Stimulated activated CD4-positive, alpha-beta T cell treated with anti-CD3 and anti-CD28 coated beads, Interleukin-1b, Interleukin-23, amount 100 ng/mL, for 1 hour (primary cell): ENCODE measurements at places on chromosomes 4 and X.

- DNase-seq, result no peak
These were observed 118.0 kb downstream of the SOWAHB start for GRCh38 chr4:76779740-76780459.

DNA sequence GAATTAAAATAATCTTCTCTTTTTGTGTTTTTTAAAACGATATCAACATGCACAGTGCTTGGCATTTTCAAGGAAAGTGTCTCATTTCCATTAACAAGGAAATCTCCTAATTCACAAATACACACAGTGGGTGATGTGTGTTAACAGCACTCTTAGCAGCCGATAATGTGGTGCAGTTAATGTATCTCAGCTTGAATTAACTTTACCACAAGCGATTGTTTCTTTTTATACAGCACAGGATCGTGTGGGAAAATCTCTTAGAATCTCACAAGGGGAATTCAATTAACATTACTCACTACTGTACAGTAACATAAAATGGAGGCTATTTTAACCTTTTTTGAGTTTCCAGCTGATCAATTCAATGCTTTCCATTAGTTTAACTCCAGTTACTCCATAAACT is 1841.9 kb downstream of the STIM2 start:
- DNase-seq, result no peak

DNA sequence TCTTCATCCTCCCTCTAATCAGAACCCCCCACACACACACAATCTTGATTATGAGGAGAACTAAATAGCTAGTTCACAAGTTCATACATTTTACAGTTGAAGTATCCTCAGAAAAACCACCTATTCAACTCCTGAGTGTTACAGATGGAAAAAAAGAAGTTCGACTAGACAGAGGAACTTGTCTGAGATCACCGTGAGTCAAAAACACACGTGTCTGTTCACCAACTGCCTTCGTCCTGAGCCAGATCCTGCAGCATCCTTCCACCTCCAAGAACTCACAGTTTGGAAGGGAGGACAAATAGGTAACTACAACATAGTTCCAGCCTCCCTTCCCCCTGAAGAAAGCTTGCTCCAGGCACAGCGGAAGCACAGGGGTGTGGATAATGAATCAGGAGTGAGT is 19.0 kb upstream of the IRAK1 start:
- DNase-seq, result no peak

DNA sequence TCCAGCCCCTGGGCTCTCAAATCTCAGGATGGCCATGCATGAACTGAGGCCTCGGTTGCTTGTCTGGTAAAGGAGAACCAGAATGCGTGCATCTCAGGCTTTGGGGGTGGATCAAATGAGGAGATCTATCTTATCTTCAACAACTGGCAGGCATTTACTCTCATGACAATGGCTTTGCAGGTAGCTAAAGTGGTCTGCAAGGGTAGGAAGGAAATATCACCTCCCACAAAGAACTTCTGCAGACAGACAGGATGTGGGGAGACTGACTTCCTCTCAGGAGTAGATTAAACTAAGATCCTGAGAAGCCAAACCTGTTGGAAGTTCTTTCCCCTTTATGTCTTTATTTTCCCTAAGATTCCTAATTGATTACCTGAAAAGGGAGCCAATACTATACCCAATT is 7.8 kb downstream of the LDB2 start:
- DNase-seq, result no peak

GRCh38 chr4:2265113-2266110 is 3.5 kb upstream of the MXD4 start:
- no peak for DNase-seq

DNA sequence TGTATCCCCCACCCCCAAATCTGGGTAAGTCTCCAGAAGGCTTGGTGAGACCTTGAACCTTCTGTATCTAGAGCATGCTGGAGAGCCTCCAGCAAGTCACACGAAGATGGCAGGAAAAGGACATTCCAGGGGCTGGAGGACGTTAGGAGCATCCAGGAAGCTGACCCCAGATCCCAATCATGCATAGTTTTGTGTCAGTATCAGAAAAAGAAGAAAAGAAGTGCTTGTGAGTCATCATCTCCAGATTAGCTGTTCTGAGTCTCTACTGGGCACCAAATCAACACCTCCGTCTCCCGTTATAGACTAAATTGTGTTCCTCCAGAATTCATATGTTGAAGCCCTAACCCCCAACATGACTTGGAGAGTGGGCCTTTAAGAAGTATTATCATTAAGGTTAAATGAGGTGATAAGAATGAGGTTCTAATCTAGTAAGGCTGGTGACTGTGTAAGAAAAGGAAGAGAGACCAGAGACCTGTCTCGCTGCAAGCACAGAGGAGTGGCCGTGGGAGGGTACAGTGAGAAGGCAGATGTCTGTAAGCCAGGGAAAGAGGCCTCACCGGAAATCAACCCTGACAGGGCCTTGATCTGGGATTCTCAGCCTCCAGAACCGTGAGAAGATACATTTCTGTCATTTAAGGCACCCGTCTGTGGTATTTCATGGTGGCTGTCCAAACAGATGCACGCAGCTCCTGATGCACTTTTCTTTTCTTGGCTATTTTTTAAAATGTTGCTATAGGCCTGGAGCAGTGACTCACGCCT is 38.1 kb upstream of the CLDN24 start:
- no peak for DNase-seq

GRCh38 chrX:12617241-12617640 is 174.0 kb upstream of the PRPS2 start:
- no peak for DNase-seq

- DNase-seq, result no peak
These were observed 16.5 kb downstream of the MCF2 start for GRCh38 chrX:139691493-139691842.

- DNase-seq, result no peak
These were observed 44.5 kb downstream of the BRWD3 start for GRCh38 chrX:80765220-80765625.

GRCh38 chrX:130896026-130896425 is 7.0 kb downstream of the ENOX2 start:
- DNase-seq, result no peak

- DNase-seq, result no peak
These were observed 53.9 kb upstream of the C4orf50 start for GRCh38 chr4:6071959-6072720.

DNA sequence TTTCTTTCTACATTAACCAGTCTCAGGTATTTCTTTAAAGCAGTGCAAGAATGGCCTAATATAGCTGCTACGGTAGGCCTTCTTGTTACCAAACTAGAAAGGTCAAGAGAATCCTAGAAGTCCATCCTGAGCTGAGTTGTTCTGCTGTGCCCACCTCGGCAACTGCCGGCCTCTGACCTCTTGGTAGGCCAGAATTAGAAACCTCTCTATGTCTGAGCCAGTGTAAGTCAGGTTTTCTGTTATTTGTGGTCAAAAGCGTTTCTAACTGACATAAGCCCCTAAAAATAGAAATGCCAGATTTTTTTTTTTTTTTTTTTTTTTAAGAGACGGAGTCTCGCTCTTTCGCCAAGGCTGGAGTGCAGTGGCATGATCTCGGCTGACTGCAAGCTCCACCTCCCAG is 43.1 kb downstream of the SOWAHB start:
- no peak for DNase-seq

GRCh38 chrX:74286950-74287740 is 16.8 kb upstream of the ZCCHC13 start:
- no peak for DNase-seq

DNA sequence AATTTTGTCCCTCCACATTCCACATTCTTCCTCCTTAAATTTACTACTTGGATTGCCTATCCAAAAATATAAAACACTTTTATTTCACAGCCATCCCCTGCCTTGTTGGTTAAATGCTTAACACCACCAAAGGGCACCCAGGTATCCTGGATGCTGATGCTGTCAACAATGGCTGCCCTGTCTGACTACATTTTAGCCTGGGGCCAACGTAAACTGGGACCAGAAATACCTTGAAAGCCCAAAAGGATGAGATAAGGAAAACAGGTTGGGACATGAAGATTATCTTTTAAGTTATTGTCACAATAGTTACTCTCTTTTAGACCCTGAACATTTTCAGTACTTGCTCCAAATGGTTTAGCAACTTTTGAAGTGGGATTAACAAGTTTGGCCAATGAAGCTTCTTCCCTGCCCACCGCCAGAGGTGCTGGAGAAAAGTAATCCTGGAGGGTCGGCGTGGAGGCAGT is 775 bp upstream of the YIPF6 start:
- no peak for DNase-seq

DNA sequence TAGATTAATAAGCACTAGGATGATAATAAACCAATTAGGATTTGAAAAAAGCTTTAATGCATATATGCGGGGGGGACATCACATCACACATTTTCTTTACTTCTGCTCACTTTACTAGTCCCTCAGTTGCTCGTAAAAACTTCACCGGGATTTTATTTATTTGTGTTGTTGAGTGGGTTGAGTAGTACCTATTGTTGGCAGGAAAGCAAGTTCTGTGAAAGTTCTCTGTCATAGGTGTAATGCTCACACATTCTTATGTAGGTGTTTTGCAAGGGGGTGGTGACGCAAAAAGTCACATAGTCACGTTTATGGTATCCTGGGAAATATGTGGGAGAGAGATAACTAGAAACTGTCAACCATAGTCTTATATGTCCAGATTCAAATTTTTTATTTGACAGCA is 65.3 kb downstream of the PDLIM5 start:
- DNase-seq, result no peak

DNA sequence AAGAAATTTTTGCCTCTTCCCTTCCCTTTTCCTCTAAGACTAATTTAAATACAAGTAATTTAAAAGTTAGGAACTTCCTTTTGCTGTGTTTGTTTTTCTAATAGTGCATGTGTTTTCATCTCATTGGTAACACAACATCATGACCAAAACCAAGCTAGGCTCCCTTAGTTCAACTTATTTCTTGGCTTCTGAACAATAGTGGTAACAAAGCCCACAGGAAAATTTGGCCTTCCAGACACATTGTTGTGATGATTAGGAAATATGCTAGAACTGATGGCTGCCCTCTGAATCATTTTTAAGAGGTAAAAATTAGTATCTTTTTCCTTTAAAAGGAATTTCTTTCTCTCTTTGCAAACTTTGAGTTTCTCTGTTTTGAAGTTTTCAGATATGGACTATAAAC is 25.5 kb upstream of the TEC start:
- DNase-seq, result no peak

DNA sequence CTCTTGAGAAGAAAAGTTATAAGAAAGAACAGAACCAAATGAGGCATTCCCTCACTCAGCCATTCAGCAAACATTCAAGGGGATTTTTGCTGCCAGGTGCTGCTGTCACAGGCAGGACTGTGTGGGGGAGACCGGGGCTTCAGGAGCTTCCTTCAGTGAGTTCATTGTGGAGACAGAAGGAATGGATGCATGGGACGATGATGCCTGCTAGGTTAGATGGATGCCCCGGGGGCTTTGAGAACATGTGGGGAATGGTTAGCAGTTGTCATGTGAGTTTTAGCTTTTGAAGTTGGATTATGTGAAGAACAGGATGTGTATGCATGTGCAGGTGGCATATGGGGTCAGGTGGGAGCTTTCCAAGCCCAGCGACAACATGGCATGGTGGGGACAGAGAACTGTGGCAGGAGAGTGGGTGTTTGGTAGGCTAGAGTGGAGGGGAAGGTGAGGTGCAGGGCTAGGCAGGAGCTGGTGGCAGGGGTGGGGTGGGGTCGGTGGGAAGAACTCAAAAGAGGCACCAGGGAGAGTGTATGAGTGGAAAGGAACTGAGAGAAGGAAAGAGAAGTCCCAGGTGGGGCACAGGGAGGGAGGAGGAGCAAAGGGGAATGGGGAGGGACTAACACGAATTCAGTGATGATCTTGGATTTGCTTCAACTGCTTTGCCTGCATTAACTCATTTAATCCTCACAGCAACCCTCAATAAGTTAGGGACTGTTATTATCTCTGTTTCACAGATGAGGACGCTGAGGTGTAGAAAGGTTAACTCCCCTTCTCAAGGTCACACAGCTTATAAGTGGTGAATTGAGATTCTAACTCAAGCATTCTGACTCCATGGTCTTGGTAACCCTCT is 8.4 kb downstream of the DCUN1D4 start:
- no peak for DNase-seq

DNA sequence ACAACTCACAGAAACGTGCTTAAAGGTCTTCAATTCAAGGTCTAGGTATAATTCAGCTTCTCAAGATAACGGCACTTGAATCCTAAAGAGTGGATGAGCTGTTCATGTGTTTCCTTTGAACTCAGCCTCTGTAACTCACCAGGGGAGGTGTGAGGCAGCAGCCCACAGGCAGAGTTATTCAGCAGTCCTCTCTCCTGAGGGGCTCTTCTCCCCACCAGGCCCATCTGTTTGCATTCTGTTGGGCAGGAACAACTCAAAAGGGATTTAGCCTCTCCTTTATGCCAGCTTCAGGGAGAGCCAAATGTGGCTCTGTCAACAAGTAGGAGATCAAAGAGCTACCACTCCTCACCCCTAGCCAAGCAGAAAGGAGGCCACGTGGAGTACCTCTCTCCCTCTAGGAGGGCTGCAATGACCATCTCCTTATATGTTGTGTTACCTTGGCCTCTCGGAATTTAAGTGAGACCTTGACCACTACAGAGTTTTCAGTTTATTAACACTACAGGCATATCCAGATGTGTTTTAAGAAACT is 151.2 kb downstream of the SPATA18 start:
- DNase-seq, result no peak

DNA sequence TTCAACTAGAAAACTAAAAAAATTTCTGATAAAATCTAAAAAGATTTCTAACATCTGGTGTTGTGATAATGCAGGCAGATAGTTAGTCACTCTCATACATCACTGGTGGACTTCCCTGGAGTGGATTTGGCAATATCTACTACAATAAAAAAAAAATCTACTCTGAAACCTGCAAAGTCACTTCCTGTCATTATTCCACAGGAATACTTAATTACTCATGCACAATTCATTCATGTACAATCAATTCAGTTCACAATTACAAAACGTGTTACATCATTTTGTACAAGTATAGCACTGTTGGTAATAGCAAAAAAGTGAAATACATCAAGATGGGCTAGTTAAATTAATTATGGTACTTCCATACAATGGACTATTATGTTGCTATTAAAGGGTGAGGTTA is 16.5 kb upstream of the RHOH start:
- no peak for DNase-seq

- DNase-seq, result no peak
These were observed 152.1 kb upstream of the TENM3 start for GRCh38 chr4:182091128-182091527.

GRCh38 chr4:126265888-126266287 is 951.1 kb downstream of the FAT4 start:
- no peak for DNase-seq

DNA sequence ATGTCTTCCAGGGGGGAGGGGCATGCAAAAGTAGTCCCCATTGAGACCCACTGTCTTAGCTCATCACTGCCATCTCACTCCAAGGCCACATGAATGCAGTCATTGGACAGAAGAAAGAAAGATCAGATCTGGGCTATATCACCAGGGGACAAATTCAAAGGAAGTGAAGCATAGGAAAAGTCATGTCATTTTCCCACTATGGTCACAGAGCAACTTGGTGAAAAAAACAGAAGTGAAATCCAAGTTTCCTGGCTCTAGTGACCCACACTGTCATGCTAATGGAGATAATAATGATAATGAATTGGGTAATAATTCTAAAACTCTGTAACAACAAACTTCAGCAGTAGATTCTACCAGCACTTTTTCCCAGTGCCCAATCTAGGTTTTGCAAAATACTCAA is 9.9 kb downstream of the LHFPL1 start:
- DNase-seq, result no peak
